ENCODE measurements at places on chromosomes 7 and 10.

DNA sequence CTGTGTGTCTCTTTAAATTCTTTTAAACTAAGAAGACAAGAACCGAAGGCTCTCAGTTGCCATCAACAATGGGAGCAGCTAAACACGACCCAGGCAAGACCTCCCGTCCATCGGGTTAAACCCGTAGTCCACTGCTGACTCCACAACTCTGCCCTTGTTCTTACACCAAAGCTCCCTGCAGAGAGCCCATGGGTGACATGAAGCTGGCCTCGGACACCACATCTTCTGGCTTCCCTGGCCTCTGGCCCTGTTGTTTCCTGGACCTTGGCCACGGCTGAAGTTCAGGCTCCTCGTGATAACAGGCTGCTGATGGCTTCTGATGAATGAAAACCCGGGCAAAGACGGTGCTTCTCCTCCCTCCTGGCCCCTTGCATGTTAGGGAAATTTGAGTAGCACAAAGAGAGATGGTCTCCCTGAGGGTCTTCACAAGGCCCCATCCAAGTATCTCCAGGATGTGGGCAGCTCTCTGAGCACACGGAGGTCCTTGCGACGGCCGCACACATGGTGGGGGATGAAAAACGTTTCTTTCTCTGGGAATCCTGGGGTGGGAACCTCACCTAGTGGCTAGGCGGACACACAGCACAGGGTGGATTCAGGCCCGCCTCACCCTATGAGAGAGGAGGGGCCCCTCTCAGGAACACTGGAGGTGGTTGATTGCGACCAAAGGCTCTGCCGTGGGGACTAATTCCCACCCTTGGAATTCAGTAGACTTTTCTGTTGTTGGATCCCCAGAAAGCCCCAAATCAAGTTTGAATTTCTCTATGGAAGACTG, 271.1 kb downstream of the ADARB2 start:
- DNase-seq: peak; percentile 29

- DNase-seq: peak; percentile 83
Measured at GRCh38 chr10:70132098-70133029, at the start of gene AIFM2. AIFM2 (minus strand) TSS chr10:70132825; CDS start chr10:70124084, 8,741 bp downstream.

- DNase-seq: peak; percentile 34
Measured at GRCh38 chr10:13709931-13710650, 123.3 kb downstream of the PRPF18 start.

GRCh38 chr10:121327727-121328126, 270.5 kb downstream of the FGFR2 start:
- no peak for DNase-seq

DNA sequence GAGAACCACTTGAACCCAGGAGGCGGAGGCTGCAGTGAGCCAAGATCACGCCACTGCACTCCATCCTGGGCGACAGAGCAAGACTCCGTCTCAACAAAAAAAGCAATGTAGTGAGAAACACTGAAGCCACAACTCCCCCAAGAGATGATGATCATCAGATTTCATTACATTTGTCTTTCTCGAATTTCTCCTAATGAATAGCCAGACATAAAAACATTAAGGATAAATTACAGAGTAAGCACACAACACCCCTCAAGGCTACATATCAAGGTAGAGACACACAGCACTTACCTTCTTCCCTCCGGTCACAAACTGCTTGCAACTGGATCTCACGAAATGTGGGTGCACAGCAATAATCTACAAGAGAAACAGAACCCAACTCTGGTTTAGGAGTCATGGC, 91.5 kb downstream of the VPS41 start:
- DNase-seq: no peak

DNA sequence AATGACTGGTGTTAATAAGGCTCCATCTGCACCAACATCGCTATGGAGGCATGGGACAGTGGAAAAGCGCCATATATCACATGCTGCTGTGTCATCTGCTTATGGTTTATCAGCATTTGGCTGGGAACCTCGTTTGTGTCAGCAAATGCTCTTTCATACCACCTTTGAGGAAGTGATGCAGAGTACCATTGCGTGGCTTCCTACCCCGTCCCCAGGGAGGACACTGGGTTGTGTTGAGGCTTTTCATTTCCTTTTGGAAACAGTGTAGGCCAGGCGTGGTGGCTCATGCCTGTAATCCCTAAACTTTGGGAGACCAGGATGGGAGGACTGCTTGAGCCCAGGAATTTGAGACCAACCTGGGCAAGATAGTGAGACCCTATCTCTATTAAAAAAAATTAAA, 6.8 kb downstream of the TACR2 start:
- no peak for DNase-seq

GRCh38 chr7:156025675-156026074, 213.4 kb upstream of the SHH start:
- no peak for DNase-seq

- DNase-seq: no peak
Measured at GRCh38 chr7:132501956-132502355, 74.3 kb downstream of the PLXNA4 start.

DNA sequence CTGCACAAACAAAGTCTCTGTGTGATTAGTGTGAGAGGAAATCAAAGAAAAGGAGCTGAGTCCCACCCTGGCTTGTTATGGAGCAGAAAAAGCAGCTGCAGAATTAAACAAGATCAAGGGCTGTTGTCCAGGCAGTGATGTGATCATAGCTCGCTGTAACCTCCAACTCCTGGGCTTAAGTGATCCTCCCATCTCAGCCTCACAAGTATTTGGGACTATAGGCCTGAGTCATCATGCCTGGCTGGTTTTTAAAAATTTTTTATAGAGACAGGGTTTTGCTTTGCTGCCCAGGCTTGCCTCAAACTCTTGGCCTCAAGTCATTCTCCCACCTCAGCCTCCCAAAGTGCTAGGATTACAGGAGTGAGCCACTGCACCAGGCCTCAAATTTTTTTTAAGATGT, 88.9 kb downstream of the IPMK start:
- no peak for DNase-seq

GRCh38 chr7:43761382-43761781, 2.9 kb downstream of the BLVRA start:
- no peak for DNase-seq

- no peak for DNase-seq
Measured at GRCh38 chr7:18313965-18314364, 181.6 kb upstream of the HDAC9 start.

DNA sequence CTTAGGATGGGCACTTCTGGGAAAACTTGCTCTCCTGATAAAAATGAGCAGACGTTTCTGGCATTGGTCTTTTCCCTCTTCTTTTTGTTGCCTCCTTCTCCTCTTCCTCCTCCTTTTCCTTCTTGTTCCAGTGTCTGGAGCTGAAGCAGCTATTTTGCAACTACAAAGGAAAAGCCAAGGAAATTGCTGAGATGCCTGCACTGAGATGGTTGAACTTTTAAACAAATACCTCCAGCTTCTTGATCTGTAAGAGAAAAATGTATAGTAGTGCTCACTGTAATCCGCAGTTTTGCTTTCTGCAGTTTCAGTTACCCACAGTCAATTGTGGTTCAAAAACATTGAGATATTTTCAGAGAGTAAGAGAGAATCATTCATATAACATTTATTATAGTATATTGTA, 7.5 kb upstream of the SND1 start:
- no peak for DNase-seq

- peak; percentile 36 for DNase-seq
Measured at GRCh38 chr10:110208614-110209453, 1.4 kb downstream of the MXI1 start.

DNA sequence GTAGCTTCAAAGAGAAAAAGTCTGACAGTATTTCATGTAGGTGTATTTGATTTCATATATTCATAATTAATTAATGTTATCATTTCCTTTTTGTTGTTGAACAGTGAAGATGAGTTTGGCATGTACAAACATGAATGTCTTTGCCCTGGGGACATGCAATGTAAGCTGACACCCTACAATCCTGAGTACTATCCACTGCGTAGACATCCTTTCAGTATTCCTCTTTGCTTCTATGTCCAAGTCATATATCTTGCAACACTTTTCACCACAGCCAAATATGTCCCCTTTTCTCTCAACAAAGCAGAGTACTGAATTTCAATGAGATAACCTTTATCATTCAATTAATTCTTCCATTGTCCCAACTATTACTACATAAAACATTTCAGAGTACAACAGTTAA, 93.6 kb downstream of the GPR37 start:
- DNase-seq: no peak

- no peak for DNase-seq
Measured at GRCh38 chr7:105637755-105638154, 56.5 kb upstream of the EFCAB10 start.

- no peak for DNase-seq
Measured at GRCh38 chr7:51802718-51803117, 486.1 kb upstream of the COBL start.

GRCh38 chr10:15360566-15360965, 10.5 kb downstream of the FAM171A1 start:
- DNase-seq: no peak

GRCh38 chr7:101615446-101615845, 13.7 kb downstream of the MYL10 start:
- no peak for DNase-seq

- DNase-seq: no peak
Measured at GRCh38 chr10:89384474-89385340, 6.9 kb downstream of the IFIT1B start.

DNA sequence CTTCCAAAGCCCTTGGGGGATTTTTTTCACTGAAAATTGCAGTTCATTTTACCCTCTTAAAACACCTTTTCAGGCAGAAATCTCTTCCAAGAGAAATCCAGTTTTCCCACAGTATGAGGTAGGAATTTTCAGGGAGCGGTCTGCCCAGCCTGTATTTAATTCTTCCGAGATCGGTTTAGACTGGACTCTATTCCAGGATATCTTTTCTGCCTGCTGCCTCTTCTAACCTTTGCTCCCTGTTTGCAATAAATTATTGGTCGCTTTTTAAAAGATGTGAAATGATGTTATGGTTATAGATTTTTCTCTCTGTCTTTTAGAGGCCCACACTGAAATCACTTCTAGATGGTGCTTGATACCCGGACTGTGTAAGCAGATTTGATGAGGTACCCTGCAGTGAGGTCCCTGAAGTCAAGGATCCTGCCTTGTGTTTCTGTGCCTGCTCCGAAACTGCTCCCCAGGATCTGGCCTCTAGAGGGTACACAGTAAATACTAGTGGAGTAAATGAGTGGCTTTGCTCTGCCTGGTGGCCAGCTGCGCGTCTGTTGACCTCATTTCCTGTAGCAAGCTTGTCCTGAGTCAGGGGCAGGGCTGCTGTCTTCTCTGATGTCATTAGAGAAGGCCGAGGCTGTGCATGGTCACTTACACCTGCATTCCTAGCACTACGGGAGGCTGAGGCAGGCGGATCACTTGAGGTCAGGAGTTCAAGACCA, 191.6 kb downstream of the FANK1 start:
- no peak for DNase-seq

DNA sequence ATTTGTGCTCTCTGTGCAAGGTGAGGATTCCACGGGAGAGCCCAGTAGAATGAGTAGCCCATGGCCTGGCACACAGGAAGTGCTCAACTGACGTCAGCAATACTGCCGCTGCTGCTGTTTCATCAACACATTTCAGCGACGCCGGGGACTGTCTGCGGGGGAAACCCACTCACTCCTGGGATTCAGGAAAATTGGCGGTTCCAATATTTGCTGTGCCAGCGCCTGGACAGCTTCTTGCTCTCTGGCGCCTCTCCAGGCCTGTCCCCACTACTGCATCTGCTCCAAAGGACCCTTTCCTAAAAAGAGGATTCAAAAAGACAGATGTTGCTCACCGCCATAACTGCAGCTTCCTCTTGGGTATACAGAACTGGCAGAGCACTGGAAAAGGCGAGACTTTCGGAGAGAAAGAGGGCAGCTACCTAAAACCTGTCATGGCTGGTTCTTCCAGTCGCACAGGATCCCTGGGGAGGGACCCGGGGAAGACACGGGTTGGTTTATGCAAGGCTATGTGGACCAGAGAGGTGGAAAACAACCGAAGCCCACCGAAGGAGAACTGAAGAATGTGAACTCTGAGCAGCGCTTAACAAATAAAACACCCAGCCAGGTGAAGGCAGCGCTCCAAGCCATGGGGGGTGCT, 39.7 kb upstream of the ENO4 start:
- DNase-seq: peak; percentile 23

DNA sequence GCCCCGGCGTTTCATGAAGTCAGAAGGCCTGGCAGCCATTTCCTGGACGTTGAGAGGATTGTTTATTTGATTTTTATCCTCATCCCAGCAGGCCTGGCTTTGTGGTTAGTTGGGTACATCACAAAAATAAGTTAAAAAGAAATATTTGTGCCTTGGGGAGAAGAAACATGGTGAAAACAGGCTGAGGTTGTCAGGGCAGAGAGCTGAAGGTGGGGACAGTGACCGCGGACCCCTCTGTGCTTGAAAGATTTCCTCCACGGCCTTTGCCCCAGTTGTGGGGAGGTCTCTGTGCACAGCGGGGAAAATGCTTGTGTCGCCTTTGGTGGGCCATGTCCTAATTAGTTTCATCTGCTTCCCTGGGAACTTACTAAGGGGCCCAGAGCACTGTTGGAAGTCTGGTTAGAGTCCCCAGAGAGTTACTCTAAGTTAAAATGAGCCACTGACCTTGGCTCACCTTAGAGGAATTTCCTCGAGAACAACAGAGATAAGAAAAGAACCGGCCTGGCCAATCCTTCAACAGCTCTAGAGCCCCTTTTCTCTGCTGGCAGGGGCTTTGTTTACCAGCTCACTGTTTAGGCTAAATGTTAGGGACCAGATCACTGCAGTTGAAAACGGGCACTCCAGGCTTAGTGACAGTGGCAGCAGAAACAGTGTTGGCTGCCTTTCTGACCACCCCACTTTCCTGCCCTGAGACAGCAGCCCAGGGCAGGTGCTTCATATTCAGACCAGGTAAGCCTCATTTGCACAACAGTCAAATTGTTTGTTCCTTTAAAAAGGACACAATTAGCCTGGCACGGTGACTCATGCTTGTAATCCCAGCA, 37.9 kb downstream of the CRCP start:
- no peak for DNase-seq

GRCh38 chr10:129628823-129629222, 161.8 kb downstream of the MGMT start:
- DNase-seq: no peak

GRCh38 chr10:11005725-11006427, 11.8 kb upstream of the CELF2 start:
- no peak for DNase-seq
